ENCODE measurements at places on chromosomes 7 and 10.

GRCh38 chr10:84588971-84589370 lies 260.6 kb downstream of the CCSER2 start:
- no peaks in the 10 kb centered on the region for H3K4me1 ChIP-seq
- H3K4me3 ChIP-seq = no peak overlapping the region
- peaks cover 2% of the 10 kb centered on the region for H3K27me3 ChIP-seq
- DNase-seq = no peak

GRCh38 chr10:130930821-130931220 lies 380.7 kb downstream of the TCERG1L start:
- no peak for DNase-seq
- H3K27me3 ChIP-seq = no peaks in the 10 kb centered on the region
- no peaks in the 10 kb centered on the region for H3K4me1 ChIP-seq
- H3K36me3 ChIP-seq = no peaks in the 10 kb centered on the region
- H3K4me3 ChIP-seq = no peak overlapping the region

DNA sequence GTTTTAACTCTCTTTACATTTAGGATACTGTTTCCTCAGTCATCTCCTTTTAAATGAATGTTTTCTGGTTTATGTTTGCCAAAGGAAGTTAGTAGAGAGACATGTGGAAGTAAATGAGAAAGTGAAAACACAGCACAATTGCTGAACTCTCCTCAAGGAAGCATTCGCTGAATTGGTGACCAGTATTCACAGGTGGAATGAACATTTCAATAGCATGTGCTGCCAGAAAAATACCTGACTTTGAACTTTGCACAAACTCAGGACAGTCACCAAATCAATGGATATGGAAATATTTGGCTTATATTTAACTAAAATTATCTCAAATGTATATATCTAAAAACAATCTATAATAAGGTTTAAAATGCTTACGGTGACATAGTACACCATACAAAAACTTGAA lies 28.5 kb downstream of the TSPAN12 start:
- peaks cover 11% of the 10 kb centered on the region for H3K36me3 ChIP-seq
- H3K4me1 ChIP-seq = peaks cover 8% of the 10 kb centered on the region
- H3K27ac ChIP-seq = no peak overlapping the region
- no peak overlapping the region for H3K4me3 ChIP-seq

- DNase-seq = no peak
- H3K36me3 ChIP-seq = peaks cover 7% of the 10 kb centered on the region
- H3K27me3 ChIP-seq = no peaks in the 10 kb centered on the region
- no peak overlapping the region for H3K27ac ChIP-seq
These were observed 26.1 kb downstream of the ZFAND4 start for GRCh38 chr10:45646384-45647050.

- peaks cover 21% of the 10 kb centered on the region for H3K4me1 ChIP-seq
- no peaks in the 10 kb centered on the region for H3K36me3 ChIP-seq
- no peaks in the 10 kb centered on the region for H3K27me3 ChIP-seq
- DNase-seq = no peak
- no peak overlapping the region for H3K4me3 ChIP-seq
- H3K27ac ChIP-seq = no peak overlapping the region
These were observed 96.4 kb upstream of the PCLO start for GRCh38 chr7:83259064-83259463.
